ENCODE measurements at places on chromosomes 3 and 15. TPM values are rescaled to one million over a fixed set of nuclear protein-coding genes. Genes with fewer than 3 reads are reported as not detected.

The CAMKV gene
- total RNA-seq: 188 TPM

The TM4SF4 gene
- not detected for total RNA-seq

The OR5K1 gene
- not detected for total RNA-seq

The IQCF5 gene
- total RNA-seq: not detected

The CCDC39 gene
- total RNA-seq: 0.62 TPM

The HCN4 gene
- total RNA-seq: 3.0 TPM

The ALDH1A3 gene
- total RNA-seq: 1.9 TPM

The CHAC1 gene
- 4.2 TPM for total RNA-seq

The TADA3 gene
- total RNA-seq: 28.1 TPM

The CLSTN2 gene
- total RNA-seq: 10.3 TPM

The GOLGA8S gene
- not detected for total RNA-seq

The CPB1 gene
- total RNA-seq: not detected

The ZNF80 gene
- total RNA-seq: not detected

The KLHL6 gene
- total RNA-seq: 1.1 TPM

The GUCA1C gene
- total RNA-seq: not detected

The SERF2 gene
- total RNA-seq: 37.1 TPM

The CA12 gene
- total RNA-seq: 8.7 TPM

The SCN11A gene
- 0.31 TPM for total RNA-seq

The SH2D7 gene
- not detected for total RNA-seq

The FAH gene
- 1.6 TPM for total RNA-seq

The C15orf40 gene
- total RNA-seq: 18.6 TPM

The NR1I2 gene
- 0.16 TPM for total RNA-seq

The CILP gene
- 0.31 TPM for total RNA-seq

The PAQR5 gene
- 1.1 TPM for total RNA-seq

The PLIN1 gene
- total RNA-seq: 0.47 TPM

The KIF23 gene
- total RNA-seq: 4.7 TPM

The SKOR1 gene
- 0.16 TPM for total RNA-seq

The SAMMSON gene
- 0.47 TPM for total RNA-seq

The SLC12A1 gene
- 0.16 TPM for total RNA-seq

The MORC1 gene
- 0.31 TPM for total RNA-seq

The CHST13 gene
- total RNA-seq: not detected

The CACNA1D gene
- total RNA-seq: 14.0 TPM

The GOLGA8M gene
- total RNA-seq: not detected

The LMAN1L gene
- total RNA-seq: not detected

The IL17RC gene
- 4.5 TPM for total RNA-seq

The CHRNA7 gene
- 4.4 TPM for total RNA-seq

The HCLS1 gene
- 1.9 TPM for total RNA-seq

The PIERCE2 gene
- total RNA-seq: 5.0 TPM

The LYZL4 gene
- total RNA-seq: not detected

The NAALADL2 gene
- total RNA-seq: 10.6 TPM

The ITPKA gene
- 0.31 TPM for total RNA-seq

The LRRC31 gene
- not detected for total RNA-seq

The CYP8B1 gene
- not detected for total RNA-seq

The TRPM1 gene
- total RNA-seq: not detected

The TGM5 gene
- total RNA-seq: not detected

The PAK2 gene
- 54.4 TPM for total RNA-seq

The RHOV gene
- 10.8 TPM for total RNA-seq

The VGLL3 gene
- 1.7 TPM for total RNA-seq

The ZDHHC23 gene
- total RNA-seq: 12.2 TPM

The DPPA4 gene
- under 0.01 TPM for total RNA-seq

The COPG1 gene
- 117 TPM for total RNA-seq
